NCI-H1694 treated with DMSO at 0.1 percent for 48 hours (cell line): ENCODE measurements at places on chromosomes 1 and 21.

- no peak for DNase-seq
Observed at GRCh38 chr1:32128964-32129363, 21.1 kb downstream of the KPNA6 start.

DNA sequence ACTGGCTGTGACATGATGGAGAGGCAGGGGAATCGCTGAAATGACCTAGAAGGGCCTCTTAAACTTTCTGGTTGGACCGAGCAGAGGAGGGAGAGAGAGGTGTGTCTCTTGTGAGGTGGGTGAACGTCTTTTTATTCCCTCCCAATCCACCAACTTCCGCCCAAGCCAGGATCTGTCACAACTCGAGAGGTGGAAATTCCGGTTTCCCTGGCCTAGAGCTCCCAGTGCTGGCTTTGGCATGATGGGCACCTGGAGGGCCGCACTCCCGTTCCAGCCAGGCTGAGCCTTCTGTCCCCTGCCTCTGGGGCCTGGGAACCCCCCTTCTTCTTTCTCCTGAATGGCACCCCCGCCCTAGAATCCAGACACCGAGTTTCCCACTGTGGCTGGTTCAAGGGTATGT is at the start of gene SEMA4A:
SEMA4A (plus strand) TSS at position 224 of the 400 bp plus-strand sequence. CDS start 994 bp downstream, outside the sequence.
- DNase-seq: no peak

GRCh38 chr1:63624911-63625310 is 31.7 kb downstream of the PGM1 start:
- no peak for DNase-seq

- DNase-seq: no peak
Observed at GRCh38 chr1:244096691-244097090, 45.6 kb downstream of the ZBTB18 start.

- no peak for DNase-seq
Observed at GRCh38 chr1:54597455-54598030, 25.8 kb downstream of the FAM151A start.

- no peak for DNase-seq
Observed at GRCh38 chr1:46653405-46653958, 14.7 kb downstream of the ATPAF1 start.

DNA sequence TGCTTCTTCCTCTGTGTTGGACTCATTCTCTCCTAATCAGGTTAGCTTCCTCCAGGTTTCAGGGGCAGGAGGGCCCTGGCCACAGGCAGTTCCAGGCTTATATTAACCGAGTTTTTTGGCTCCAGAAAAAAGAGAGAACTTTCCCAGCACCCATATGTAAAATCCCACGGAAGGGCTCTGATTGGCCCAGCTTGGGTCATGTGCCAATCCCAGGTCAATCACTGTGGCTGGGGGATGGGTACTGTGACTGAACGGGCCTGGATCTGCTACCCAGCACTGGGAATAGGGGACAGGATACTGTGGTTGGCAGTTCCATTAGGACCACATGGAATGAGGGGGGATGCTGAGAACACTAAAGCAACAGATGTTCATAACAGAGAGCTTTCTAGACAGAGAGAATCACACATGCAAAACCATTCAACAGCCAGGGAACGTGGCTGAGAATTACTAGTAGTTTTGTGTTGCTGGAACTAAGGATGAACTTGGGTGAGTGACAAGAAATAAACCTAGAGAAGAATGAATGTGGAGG is 51.1 kb upstream of the NEK2 start:
- no peak for DNase-seq

DNA sequence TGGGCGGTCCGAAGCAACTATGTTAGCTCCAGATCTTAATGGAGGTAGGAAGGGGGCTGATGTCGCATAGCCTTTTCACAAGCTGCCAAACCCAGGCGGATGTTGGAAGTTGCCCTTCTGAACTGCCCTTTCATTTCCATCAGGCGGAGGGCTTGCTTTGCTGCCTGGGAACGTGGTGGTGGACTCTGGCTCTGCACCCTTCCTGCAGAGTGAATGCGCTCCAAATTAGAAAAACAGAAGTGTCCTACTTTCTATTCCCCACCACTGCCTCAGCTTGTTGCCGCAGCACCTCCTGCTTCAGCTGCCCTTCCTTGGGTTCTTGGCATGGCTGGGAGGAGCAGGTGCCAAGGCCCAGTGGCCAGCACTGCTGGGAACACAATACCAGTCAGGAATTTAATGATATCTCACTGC is 60.6 kb downstream of the AK4 start:
- DNase-seq: no peak

DNA sequence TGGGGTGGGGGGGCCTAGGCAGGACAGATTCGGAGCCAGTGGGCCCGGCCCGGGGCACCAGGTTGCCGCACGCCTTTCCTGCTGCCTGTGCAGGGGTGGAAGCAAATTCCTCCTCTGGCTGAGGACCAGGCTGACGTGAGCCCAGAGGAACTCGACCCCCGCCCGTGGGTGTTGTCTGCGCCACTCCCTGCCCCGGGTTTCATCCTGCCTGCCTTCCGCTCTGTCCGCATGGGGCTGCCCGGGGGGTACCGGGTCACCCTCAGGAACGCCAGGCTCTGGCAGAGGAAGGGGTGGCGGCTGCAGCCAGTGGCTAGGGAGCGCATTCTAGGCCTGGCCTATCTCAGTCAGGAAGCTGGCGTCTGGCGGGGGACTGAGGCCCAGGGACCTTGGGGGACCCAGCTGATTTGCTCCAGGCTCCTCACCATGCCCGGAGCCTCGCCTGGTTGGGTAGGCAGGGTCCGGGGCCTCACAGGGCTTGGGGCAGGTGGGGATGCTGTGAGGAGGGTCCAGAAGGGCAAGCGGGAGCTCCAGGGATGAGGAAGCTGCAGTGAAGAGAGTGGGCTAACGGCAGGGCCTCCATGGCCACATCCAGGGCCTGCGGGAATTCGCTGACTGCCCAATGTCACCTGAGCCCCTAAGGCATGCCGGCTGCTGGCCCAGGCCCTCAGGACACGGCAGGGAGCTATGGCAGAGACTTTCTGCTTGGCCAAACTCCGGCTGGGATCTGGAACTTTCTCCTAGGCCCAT is 2.4 kb upstream of the IBA57 start:
- no peak for DNase-seq

- no peak for DNase-seq
Observed at GRCh38 chr1:204094856-204095634, 22.1 kb downstream of the SOX13 start.

DNA sequence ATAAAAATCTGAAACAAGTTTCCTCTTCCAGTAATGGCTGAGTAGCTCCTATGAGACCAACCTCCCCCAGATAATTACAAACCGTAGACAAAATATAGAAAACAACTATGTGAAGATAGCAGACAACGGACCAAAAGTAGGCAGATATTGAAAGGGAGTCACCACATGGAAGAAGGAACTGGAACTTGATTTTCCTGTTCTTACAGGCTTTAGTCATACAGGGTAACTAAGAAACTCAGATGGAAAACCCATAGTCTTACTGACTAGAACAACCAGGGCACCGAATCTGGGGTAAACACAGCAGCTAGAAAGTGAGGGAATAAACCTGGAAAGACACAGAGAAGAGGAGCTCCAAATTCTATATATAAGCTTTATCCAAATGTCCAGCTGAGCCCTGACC is 26.0 kb downstream of the LMX1A start:
- no peak for DNase-seq

DNA sequence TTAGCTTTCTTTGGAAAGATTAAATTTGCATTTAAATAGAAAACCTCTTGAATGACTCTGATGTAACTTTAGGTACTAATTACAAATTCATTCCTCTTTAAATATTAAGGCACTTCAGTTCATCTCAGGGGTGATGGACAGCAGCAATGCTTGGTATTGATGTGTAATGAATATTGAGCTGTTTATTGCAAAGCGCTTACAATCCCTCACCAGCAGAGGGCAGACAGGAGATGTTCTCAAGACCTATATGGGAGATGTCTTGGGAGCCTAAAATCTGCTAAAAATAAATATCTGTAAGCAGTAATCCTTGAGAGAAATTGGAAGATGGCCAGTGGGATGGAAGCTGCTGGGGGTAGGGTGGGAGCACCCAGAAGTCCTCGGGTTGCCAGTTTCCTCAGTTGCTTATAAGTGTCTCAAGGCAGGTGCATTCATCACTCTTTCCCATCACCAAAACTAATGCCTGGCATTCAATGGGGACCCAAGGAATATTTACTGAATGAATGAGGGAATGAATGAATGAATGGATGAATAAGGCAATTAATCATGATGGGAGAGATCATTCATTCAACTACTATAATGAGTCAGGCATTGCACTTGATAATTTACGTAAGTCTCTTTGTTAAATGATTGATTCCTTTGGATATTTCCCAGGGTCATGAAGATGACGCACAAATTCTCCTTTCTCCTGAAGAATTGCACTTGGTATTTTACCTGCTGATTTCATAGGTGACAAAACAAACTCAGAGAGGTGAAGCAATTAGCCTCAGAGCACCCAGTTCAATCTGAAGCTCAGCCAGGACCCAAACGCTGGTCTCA is 2.3 kb downstream of the KLHDC8A start:
- peak; percentile 64 for DNase-seq

DNA sequence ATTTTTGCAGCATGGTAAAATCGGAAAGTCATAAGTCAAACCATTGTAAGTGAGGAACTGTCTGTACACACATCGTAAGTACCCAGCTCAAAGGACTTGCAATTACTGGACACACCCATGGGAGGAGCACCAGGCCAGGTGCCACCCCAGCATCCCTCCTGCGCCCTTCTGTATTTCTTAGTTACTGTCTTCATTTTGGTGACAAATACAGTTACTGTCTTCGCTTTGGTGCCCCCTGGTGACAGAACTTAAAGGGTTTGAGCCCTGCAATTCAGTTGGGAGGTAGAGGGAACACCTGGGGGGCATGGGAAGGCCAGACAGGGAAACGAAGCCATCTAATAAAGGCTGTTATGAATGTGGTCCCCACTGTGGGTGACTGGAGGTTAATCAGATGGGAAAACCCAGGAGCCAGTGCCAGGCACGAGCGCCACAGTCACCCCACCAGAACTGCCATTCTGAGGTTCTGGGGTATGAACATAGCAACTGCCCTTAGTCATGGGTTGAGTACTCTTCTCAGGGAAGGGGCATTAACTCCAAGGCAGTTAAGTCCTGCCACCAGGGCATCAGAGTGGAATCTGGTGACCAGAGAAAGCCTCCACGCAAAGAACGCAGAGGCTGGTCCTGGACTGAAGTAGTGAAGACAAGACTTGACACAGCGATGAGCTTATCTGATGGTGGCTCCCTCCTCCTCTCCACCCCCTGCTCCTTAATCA is 612.9 kb downstream of the PTPRU start:
- DNase-seq: no peak

DNA sequence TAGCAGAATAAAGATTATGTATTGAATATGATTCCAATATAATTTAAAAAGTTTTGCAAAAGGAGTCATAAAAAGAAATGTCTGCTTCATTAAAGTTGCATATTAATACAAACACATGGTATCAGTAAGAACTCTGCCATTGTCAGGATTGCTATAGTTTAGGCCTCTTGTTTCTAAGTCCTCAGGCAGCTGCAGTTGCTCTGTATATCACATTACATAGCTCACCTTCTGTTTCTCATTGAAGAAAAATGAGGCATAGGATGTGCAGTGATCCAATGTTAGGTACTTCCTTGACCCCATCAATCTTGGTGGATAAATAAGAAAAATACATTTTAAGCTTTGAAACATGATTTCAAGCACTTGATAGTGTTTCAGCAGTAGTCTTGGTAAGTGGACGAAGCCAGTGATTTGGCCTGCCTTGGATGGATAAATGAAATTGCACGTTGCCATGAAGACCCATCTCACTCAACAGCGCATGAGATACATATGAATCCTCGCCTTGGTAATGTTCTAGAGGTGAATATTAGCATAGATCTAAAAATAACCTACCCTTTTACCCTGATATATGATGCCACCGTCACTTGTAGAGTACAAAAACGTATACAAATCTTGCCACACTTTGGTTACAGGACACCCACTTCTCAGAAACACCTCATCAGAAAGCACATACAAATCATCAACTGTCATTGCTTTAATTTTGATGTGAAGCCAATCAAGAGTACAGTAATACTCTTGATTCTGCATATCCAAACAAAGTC is 25.3 kb downstream of the ZFYVE9 start:
- no peak for DNase-seq

GRCh38 chr1:64328193-64328592 is 124.8 kb downstream of the UBE2U start:
- no peak for DNase-seq

DNA sequence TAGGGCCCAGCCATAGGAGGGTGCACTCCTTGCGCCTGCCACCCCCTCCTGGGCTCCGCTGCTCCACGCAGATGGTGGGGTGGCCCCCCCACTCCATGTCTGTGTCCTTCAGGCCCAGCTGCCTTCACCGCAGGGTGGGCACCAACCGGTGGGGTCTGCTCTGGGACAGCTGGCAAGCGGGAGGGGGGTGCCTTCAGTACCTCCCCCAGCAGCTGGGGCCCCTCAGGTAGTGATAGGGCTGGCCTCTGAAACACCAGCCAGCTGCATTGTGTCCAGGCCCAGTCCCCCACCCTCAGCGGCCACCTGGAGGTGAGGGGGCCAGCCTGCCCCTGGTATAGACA is 360 bp downstream of the GJC2 start:
- no peak for DNase-seq

DNA sequence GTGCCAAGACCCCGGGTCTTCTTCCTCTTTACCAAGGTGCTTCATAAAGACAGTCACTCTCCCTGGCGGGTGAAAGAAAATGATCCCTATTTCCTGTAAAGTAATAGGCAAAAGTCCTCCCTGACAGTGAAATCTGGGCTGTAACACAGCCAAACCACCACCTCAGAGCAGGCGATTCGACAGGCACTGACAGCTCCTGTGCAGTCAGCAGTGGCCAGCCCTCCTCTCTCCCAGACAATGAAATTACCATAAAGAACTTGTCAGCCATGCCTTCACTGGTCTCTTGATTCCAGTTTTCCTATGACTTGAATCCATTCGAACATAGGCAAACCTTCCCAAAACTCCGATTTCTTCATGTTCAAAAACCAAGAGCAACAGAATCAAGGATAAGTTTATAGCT is 492.2 kb upstream of the DAB1 start:
- no peak for DNase-seq

DNA sequence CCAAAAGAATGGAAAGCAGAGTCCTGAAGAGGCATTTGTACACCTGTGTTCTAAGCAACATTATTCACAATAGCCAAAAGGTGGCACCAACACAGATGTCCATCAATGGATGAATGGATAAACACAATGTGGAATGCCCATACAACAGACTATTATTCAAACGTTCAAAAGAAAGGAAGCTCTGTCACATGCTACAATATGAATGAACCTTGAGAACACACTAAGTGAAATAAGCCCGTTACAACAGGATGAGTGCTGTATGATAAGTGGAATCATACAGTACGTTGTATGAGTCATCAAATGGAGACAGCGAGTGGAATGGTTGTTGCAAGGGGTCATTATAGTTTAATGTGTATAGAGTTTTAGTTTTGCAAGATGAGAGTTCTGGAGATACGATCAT is 80.1 kb downstream of the SH3BGR start:
- DNase-seq: no peak

GRCh38 chr21:24372506-24372905 is 1234.8 kb downstream of the MRPL39 start:
- DNase-seq: no peak

GRCh38 chr1:212638492-212639151 is 30.1 kb downstream of the ATF3 start:
- peak; percentile 2 for DNase-seq
